Bronchial epithelial cell (primary cell): ENCODE measurements at places on chromosomes 3 and 15. TPM values are rescaled to one million over a fixed set of nuclear protein-coding genes. Genes with fewer than 3 reads are reported as not detected.
A peak's percentile ranks its signal among the peaks of the same experiment; 100 is the strongest.

Gene GRIP2
- under 0.01 TPM in 2 replicates for total RNA-seq

Gene MRPS11
- 31.1 and 43.0 TPM in 2 replicates for total RNA-seq

DNA sequence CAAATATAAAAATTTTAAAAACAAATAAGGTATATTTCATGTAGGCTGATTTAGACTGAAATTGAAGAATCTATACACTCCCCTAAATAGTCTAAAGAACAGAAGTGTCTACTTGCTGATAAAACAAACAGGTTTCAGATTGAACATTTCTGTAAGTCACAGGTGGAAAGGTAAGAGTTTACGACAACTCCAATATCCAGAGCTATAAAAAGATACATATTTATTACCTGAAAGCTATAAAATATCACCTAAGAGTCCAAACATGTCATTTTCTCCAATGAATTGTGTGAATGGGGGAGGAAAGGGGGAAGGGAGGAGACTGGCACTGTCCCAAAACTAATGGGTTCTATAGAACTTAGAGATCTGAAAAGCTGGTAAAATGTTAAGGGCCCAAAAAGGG, 26.1 kb downstream of the PPP1R2 start:
- DNase-seq = no peak

GRCh38 chr3:72060447-72061034, 275.6 kb upstream of the PROK2 start:
- no peak for DNase-seq

DNA sequence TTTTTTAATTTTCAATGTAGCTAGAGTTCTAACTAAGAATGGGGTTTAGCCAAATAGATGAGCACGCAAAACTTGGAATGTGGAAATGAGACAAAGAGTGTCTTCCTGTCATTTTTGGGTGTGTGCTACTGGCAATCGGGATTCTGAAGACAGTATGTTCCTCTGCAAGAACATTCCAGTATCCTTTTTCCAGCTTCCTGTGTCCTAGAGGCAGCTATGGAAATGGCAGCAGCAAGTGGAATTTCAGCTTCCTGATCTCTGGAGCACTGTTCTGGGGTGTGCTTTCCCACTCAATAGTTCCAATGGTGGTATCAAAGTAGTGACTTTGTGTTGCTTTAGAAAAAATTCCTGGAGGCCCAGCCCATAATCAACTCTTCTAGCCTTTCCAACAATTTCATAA, 642.9 kb upstream of the KCNMB2 start:
- no peak for DNase-seq

DNA sequence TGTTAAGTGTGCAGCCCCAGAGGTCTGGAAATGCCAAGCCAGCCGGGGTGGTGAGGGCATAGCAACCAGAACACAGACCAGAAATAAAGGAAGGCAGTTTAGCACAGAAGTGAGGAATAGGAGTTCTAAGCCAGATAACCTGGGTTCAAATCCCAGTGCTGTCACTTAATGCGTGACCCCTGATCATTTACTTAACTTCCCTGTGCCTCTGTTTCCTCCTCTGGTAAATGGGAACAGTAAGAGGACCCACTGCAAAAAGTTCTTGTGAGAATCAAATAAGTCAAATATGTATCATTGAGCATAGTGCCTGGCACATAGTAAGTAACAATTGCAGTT, 125.2 kb upstream of the ARHGEF3 start:
- no peak for DNase-seq

DNA sequence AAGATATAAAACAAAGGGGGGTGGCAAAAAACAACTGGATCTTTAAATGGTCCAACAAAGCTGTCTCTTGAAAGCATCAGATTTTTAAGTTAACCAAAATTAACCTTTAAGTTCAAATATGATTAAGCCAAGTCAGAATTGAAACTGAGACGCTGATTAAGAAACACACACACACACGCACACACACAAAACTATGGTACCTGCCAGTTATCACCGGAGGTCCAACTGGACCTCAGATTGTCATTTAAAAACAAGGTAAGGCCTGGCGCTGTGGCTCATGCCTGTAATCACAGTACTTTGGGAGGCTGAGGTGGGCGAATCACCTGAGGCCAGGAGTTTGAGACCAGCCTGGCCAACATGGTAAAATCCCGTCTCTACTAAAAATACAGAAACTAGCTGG, 10.4 kb downstream of the ARF4 start:
- DNase-seq = no peak

DNA sequence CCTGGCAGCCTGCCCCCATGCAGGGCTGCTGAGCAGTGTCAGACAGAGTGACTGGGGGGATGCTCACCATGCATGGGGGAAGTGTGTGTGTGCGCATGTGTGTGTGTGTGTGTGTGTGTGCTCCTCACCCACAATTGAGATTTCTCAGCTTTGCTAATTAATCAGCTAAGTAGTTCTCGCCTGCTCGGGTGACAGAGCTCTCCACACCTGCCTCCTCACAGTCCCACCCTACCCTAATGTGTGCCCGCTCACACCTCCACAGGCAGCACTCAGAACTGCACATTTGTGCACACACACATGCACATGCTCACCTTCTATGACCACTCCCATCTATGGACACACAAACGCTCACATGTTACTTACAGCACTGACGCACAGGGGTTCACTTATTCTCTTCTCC, 37.3 kb downstream of the CACNA2D2 start:
- no peak for DNase-seq

GRCh38 chr3:62414786-62415185, 41.4 kb upstream of the FEZF2 start:
- no peak for DNase-seq

DNA sequence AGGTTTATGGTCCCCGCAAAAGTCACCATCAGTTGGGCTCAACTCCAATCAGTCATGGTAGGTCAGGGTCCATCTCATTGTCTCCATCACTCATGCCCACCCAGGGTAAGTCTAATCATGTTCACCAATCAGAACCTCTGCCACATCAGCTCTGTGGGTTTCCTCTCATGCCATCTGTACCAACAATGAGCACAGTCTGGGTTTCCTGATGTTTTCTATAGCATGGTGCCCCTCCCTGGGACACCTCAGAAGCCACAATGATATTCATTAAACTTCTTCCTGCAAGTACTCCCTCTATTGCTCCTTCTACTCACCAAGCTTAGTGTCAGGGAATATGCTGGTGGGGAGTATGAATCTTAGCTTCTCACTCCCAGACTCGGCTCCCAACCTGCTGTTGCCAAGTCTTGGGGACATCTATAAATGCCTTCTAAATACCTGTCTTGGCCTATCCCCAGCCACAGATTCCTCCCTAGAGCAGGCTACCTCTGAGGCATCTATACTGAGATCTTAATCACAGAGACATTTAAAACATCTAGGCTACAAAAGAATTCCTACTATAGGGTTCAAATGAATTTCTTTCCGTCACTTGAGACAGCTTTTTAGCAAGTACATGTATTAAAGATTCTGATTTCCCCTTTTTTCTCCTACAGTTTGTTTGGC, 5.0 kb upstream of the CCR2 start:
- no peak for DNase-seq

DNA sequence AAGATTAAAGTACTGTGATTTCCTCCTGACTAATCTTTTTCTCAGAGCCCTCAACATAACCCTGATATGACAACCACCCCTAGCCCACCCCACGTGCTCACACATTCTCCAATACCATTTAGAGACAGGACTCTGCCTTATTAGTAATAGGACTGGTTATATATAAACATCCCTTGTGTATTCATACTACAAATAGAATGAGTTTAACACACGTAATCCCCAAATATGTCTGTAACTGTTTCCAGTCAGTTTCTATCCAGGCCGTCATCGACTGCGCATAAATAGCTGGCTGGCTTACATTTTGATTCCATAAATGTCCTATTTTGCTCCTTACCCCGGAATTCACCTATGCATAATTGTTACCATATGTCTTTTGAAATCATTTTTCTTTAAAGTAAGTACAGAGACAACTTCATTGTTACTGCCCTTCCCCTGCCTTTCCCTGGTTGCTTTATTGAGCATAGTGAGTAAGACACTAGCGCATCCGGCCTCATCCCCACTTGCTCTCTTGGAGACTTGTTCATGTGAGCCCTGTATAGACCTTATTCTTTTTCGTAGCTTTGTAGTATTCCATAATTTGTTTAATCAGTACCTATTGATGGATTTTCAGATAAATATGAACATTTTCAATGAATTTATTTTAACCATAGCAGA, 3.5 kb upstream of the P2RY14 start:
- DNase-seq = no peak

GRCh38 chr3:138284957-138285477, 44.6 kb downstream of the NME9 start:
- no peak for DNase-seq

DNA sequence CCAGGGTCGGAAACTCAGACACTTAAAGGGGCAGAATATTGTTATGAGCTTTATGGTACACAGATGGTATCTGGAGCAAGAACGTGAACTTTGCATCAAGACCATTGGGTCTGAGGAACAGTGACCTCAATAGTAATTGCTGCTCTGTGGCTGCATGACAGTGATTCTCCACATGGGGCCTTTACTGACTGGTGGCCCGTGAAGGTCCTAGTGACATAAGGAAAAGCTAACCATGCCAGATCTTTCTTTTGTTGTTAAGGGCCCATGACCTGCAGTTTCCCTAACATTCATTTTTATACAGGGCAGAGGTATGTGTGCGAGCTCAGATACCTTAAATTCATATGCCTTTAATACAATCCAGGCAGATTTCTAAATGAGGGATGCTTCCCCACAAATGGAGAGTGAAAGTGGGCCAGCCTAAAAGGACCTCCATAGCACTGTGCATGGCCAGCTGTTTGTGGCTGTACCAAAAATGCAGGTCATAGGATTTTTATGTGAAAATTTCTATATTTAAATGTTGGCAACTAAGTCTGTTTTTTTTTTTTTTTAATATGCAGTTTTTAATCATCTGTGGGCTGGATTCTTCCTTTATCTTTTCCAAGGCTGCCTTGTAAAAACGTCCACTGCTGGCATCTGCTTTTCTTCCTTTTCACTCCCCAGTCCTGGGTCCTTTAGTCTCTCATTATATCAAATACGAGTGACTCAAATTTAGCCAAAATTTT, 188.0 kb upstream of the IL12A start:
- DNase-seq = no peak

GRCh38 chr3:31610700-31611275, 78.1 kb downstream of the STT3B start:
- peak; percentile 54 for DNase-seq

DNA sequence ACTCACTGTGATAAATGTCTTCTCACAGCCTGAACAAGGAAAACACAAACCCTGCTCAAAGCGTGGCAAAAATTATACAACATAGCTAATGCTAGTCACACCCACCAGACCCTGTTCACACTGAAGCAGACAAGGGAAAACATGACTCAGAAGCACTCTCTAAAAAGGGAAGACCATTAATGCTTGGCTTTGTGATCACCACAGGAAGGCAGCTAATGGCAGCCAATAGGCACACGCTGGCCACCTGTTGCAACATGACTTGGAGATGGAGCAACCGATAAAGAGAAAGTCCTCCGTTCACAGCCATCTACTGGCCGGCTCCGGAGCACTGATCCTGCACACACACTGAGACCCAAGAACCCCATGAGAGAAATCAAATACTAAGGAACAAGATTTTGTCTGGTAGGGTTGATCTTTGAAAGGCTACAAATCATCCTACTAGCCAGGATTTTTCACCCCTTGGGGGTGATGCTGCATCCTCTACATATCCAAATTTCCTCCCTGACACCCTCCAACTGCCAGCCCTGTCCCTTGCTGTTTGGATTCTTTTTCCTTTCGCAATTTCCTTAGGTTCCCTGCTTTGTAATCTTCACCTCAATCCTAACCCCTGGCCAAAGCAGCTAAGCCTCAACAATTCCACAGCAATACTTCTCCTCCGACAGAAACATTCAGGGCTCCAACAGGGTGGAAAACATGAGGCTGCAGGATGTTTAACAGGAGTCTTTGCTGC, 3.2 kb downstream of the ZXDC start:
- DNase-seq = peak; percentile 96

DNA sequence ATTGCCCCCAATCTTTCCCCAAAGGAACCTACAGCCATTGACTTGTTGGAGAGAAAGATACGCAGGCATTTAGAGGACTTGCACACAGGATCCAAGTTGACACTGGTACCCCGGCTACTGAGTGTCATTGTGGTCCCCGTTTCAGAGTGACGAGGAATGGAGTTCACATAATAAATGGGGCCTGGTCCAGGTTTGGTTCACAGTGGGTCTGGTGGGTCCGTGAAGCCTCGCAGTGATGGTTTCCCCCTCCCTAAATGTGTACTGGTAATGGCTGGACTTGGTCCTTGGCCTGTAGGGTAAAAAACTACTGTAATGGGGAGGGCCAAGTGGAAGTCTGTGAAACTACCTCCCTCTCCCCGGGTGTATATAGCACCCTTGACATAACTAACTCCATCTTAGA, 232.1 kb upstream of the LYSMD4 start:
- no peak for DNase-seq

- no peak for DNase-seq
Measured at GRCh38 chr3:142450189-142450588, 2.4 kb upstream of the XRN1 start.
